ENCODE measurements at places on chromosomes 1 and 21.

GRCh38 chr1:211480941-211481545 lies 10.9 kb downstream of the RD3 start:
- DNase-seq = no peak

GRCh38 chr1:89607156-89607555 lies 25.8 kb upstream of the LRRC8C start:
- DNase-seq = no peak

- no peak for DNase-seq
These were observed 156.5 kb upstream of the UBE2U start for GRCh38 chr1:64046891-64047290.

GRCh38 chr1:231523816-231524215 lies 4.7 kb upstream of the TSNAX start:
- no peak for DNase-seq

- no peak for DNase-seq
These were observed 87.4 kb downstream of the DMRTB1 start for GRCh38 chr1:53546409-53547155.

- no peak for DNase-seq
These were observed 43.2 kb downstream of the LRRC71 start for GRCh38 chr1:156963621-156964020.

DNA sequence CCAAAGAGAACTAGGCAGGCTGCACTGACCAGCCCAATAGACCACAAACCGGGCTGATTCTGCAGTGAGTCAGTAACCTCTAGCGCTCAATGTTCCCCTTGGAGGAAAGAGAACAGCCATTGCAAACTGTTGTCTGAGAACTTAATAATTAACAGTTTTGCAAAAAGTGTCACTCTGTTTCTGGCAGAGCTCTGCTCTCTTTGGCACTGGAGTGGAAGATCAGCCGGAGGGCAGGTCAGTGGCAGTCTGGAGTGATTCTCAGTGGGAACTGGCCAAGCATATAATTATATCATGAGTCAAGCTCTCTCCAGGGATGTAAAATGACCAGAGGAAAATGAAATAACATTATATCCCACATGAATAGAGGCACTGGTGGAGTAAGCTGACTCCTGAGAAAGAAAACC lies 238.3 kb downstream of the HLX start:
- no peak for DNase-seq

DNA sequence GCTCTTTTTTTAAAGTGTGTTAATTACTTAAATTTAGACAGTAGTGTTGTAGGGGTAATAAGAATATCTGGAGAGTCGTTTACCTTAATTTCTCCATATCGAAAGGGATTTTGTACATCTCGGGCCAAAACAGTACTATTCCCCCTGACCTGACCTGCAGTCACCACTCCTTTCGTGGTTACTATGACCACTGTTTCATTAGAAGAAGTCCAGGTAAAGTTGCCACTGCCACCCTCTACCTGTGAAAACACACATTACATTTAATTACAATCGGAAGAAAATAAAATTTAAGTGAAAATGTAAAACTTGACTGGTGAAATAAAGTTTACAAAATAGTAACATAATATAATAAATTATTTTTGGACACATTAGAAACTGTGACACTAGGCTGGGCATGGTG lies 37.2 kb downstream of the NUP210L start:
- no peak for DNase-seq

GRCh38 chr21:43348801-43349261 lies 78.1 kb downstream of the SIK1 start:
- no peak for DNase-seq

- DNase-seq = no peak
These were observed 4.0 kb downstream of the SOX13 start for GRCh38 chr1:204076891-204077290.

- no peak for DNase-seq
These were observed 20.8 kb upstream of the TLCD4 start for GRCh38 chr1:95096218-95096841.

GRCh38 chr1:46749921-46750404 lies 31.0 kb upstream of the EFCAB14 start:
- no peak for DNase-seq

DNA sequence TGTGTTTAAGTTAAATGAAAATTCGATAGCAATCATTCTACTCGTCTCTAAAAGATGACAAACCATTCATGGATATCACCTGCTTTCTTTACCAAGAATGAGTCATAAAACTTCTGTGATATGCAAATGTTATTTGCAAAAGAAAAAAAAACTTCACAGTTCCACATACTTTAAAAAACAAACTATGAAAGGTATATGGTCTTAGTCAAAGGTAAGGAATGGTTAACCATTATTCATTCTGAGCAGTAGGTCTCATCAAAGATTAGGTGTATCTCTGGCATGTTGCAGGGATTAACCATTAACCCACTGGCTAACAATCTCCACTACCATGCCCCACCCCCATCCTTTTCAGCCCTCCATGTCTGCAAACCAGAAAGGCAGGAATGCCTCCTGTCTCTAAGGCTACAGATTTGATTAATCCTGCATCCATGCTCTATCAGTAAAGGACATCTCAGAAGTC lies 44.4 kb downstream of the PTPN14 start:
- no peak for DNase-seq

GRCh38 chr1:156194300-156194652 lies 372 bp downstream of the SLC25A44 start:
- no peak for DNase-seq

GRCh38 chr1:109615879-109616278 lies 3.5 kb downstream of the GNAT2 start:
- no peak for DNase-seq

- DNase-seq = no peak
These were observed 104.4 kb downstream of the CACHD1 start for GRCh38 chr1:64574301-64574700.

DNA sequence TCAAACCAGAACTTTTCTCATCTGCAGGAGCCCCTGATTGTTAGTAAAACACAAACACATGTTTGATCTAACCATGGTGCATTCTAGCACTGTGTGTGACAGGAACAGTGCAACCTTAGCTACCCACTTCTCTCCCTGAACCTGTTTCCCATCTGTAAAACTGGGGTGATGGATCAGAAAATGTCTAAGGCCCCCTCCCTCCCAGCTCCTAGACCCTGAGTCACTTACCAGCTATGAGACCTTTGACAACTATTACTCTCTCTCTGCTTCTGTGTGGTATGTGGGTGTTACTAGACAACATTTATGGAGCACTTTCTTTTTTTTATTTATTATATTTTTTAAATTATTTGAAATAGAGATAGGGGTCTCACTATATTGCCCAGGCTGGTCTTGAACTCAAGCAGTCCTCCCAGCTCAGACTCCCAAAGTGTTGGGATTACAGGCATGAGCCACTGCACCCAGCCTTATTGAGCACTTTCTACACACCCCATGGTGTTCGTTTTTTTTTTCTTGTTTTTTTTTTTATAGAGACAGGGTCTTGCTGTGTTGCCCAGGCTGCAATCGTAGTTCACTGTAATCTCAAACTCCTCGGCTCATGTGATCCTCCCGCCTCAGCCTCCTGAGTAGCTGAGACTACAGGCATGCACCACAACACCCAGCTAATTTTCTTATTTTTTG lies 2.6 kb downstream of the INPP5B start:
- no peak for DNase-seq

DNA sequence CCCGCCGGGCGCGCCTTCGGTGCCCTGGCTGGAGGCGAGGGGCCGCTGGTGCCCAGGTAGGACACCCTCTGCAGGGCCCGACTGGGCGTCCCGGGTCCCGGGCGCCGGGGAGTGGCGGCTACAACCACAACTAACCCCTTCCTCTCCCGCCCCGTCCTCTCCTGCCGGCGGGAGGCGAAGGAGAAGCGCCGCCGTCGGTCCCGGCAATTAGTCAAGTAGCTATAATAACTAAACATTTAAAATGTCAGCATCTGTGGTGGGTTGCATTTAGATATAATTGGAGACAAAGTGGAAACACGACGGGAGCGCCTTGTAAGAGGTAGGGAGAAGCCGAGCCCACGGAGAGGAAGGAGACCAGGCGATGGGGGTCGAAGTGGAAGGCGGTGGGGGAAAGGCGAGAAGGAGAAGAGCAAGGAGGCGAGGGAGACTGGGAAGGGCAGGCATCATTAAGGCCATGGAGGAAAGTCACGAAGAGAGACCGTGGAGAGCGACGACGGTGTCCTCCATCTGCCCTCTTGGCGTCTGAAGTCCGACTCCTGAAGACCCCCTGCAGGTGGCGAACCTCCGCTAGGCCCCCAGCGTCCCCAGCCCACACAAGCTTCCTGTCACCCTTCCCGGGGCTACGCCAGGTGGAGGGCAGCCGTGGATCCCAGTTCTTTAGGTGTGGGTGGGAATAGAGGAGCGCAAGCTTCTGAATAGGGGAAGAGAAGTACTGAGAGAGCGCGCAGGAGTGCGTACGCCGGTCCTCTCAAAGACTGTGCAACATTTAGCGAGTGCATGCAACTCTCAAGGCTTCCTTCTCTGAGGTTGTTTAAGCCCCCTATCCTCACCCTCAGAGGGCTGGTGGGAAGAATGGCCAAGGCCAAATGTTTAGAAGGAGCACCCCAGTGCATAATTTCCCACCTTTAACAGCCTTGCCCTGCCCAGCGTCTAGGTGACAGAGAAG lies 1.6 kb downstream of the CNIH3 start:
- DNase-seq = no peak

DNA sequence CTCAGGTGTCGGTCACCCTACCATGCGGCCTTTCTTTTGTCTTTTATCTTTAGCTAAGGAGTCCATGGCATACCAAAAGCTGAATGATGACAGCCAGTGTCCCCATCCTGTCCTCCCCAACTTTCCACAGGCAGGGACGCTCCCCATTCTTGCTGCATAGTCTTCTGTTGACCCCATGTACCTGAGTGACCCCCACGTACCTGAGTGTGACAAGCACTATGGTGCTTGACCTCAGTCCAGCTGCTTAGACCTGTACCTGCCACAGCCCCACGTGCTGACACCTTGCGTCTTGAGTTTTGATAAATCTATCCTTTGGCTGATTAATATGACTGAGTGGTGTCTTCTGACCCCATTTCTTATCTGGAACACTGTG lies 26.9 kb downstream of the SKI start:
- no peak for DNase-seq

GRCh38 chr1:178037510-178038253 lies 56.2 kb upstream of the RASAL2 start:
- no peak for DNase-seq

DNA sequence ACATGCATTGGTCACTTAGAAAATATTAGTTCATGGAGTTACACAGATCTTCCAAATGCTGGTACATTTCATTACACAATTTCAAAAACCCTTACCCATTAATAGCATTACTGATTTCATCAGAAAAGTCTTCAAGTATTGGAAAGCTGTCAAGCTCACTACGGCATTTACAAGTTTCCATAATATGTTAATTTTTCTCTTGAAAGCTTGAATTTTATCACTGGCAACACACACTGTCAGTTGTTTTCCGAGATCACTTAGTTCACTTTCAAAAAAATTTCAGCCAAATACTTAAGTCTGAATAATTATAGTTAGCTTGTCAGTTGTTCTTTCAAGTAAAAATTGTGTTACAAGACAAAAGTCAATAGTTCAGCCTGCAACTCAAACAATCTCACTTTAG lies 18.0 kb downstream of the ASTN1 start:
- no peak for DNase-seq

- no peak for DNase-seq
These were observed 80.8 kb downstream of the ASH1L start for GRCh38 chr1:155481741-155482241.

DNA sequence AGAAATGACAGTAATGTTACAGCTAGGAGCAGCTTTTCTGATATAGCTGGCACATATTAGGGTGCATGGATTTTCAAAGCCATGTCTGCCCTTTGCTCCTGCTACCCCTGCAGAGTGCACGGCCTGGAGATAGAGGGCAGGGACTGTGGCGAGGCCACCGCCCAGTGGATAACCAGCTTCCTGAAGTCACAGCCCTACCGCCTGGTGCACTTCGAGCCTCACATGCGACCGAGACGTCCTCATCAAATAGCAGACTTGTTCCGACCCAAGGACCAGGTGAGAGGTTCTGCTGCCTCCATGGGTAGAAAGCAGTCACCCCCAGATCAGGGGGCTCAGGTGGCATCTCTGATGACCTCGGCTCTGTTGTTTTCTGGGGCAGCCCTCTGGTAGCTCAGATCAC lies 9.8 kb downstream of the MTARC1 start:
- DNase-seq = no peak

GRCh38 chr1:201334325-201335173 lies 42.9 kb downstream of the TNNT2 start:
- no peak for DNase-seq

DNA sequence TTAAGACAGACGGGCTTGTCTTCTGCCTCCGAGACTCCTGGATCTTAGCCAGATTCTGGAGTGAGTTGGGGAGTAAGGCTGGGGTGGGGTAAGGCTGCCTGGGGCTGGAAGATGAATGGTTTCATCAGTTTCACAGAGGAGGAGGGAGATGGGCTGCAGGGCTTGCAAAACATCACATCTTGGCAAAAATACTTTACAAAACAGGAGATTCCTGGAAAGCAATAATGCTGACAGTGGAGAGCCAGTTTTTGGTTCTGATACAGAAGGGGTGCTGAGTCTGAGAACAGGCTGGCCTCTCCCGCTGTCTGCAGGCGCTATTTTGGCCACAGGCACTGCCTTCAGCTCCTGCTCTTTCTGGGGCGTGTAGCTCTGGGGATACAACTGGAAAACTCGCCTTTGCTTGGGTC lies 83.4 kb upstream of the KCNE2 start:
- DNase-seq = no peak

DNA sequence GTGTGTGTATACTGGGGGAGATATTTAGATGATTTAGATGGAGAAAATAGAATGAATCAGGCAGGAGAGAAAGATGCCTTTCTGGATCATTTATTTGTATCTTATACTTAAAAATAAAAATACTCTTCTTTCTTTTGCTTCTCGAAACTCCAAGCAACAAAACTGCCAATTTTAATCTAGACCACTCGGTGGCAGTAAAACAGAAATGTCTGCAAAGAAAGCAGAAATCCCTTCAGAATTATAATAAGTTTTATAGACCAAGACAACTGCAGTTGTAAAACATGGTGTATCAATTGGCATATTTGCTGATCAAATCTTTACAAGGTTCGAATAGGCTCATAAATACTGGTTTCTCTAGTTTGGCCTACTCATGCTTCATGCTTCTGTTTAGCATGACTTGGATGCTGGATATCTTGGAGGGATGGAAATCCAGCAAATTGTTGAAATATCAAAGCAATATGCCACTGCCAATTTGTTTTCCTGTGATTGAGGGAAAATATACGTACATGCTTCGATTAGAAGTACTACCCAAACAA lies 15.1 kb upstream of the C1orf87 start:
- no peak for DNase-seq

DNA sequence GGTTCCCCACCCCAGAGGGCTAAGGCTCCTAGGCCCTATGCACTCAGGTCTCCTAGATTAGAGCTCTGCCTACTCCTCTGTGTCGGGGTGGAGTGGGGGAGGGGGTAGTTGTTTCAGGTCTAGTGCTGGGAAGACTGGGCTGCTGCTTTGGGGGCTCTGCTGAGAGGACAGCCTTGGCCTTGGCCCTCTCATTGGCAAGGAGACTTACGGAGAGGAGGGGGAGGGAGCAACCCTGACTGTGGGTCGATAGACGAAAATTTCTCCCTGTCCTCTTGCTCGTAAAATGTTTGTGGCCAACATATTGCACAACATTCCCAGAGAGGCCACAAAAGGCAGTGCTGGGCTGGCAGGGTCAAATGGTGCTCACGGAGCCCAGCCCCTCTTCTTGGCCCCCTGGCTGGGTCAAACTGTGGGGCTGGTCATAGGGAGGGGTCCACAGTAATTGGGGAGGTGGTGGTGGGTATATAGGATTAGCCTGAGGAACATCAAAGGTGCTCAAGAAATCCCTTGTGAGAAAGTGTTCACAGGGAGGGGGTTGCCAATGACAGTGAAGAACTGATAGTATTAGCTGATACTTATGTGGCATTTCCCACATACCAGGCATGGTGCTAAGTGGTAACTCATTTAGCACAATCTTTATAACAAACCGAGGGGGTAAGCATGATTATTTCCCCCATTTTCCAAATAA lies 8.5 kb upstream of the DMBX1 start:
- DNase-seq = no peak

Measured in cerebellar nuclear complex (tissue), 1 donor.